Left renal cortex interstitium (tissue), 4 donors: ENCODE measurements at places on chromosomes 7 and 10.

DNA sequence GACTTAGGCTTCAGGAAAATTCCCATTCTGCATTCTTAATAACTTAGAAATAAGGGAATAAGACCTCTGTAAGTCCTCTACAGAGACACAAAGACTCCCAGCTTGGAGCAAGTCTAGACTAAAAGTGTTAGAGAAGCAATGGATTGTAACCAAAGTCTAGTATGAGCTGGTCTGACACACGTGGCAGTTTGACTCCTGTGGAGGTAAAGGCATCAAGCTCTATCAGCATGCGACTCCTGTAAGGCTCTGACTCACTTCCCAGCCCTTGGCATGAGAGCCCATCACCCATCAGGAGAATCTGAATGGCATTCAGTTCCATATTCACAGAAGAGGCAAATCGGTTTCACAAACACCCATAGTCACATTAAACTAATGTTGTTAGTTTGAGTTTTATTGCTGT is 4.4 kb upstream of the VSTM4 start:
- no peak for DNase-seq

DNA sequence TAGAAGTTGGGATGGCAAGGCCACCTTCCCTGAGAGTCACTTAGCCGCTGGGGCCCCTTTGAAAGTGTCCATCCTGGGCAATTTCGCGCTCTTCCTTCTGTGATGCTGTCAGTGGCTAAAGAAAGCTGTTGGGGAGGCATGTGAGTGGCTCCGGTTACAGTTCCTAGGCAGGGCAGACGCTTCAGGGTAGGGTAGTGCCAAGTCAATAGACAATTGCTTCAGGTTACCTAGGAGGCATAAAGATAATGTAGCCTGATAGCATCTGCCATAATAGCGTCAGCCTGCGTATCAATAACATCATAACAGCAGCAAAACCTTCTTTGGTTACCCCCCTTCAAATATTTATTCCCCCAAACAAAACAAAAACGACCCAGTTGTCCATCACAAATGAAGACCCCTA is at the start of gene FAM107B:
TSS of gene FAM107B (minus strand) at position 101 of the 400 bp plus-strand sequence. CDS start 234 bp downstream, outside the sequence.
- no peak for DNase-seq

DNA sequence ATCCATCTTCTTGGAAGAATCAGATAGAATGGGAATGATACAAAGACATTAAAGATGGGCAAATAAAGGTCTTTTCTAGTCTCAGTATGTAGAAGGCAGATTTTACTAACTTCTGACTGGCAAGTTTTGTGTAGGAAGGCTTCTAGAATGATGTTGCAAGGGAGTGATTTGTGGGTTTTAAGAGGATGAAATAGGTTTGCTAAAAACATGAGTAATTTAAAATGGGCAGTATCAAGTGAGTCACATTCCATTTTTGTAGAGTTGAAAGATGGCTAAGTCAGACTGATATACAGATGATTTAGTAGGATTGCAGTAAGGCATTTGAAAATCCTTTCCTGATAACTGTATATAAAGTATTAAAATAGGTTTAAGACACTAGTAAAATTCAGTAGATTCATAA is 777.4 kb downstream of the SORCS1 start:
- no peak for DNase-seq

- no peak for DNase-seq
These were observed 5.5 kb upstream of the PAPSS2 start for GRCh38 chr10:87654212-87654611.

DNA sequence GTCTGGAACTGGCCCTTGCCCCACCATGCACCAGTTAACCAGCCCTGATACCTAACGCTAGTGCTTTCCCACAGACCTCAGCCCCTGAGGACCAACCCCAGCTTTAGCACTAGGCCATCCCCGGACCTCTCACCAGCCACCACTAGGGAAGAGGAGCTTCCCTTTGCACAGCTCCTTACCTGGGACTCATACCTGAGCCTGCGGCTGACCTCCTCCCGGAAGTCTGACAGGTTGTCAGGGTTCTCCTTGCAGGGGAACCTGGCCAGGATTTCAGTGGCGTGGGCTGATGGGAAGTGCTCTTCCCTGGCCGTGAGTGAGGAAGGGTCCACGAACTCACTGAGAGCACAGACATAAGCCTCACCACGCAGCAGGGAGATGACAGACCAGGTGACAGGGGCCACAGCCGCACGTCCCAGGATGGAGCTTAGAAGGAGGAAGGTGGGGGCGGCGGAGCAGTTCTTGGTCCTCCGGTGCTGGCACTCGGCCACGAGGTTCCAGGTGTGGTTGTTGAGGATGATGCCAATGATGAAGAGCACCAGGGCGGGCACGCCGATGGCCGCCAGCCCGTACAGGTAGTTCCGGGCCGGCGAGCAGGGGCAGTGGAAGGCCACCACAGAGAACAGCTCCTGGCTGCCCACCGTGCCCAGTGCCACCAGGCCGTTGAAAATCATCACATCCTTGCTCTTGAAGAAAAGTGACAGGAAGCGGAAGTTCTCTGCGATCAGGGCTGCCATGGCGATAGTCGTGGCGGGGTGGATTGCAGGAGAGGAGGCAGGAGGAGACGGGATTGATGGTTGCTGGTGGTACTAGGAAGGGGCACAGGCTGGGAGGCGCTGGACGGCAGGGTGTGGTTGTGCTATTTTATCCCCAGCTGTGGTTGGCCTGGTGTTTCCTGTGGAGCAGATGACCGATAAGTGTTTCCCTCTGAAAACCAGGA is 2.7 kb downstream of the CALHM2 start:
- no peak for DNase-seq

- no peak for DNase-seq
These were observed 24.1 kb upstream of the TNS3 start for GRCh38 chr7:47605816-47606575.

DNA sequence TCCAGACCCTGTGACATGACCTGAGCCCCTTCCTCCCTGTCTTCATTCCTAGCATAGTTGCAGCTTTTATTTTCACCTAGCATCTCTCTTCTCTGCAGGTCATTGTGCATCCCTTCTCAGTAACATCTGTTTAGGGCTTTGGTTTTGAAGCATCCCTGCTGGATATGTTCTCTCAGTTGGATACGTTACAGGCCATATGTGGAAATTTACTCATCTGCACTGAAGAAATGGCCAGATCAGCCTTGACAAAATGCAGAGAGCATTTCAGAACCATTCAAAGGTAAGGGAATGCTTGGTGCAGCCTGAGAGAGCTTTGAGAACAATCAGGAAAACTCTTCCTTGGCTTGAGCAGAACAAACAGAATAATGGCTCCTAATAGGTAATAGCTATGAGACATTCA is 647.0 kb downstream of the KCNMA1 start:
- no peak for DNase-seq

DNA sequence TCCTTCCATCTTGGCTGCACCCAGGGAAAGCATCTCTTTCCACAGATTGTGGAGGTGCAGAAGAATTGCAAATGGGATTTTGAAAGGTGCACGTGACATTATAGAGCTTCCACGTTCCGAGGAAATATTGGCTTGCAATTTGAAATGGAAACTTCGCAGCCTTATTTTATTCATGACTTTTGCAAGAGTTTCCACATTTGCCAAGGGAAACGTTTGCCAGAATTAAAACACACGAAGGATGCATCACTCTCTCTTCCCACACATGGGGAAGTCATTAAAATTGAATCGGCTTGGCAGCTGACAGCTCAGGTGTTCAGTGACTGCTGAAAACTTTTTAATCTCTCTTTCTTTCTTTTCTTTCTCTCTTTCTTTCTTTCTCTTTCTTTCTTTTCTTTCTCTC is 475.4 kb upstream of the IGFBP3 start:
- DNase-seq: no peak

DNA sequence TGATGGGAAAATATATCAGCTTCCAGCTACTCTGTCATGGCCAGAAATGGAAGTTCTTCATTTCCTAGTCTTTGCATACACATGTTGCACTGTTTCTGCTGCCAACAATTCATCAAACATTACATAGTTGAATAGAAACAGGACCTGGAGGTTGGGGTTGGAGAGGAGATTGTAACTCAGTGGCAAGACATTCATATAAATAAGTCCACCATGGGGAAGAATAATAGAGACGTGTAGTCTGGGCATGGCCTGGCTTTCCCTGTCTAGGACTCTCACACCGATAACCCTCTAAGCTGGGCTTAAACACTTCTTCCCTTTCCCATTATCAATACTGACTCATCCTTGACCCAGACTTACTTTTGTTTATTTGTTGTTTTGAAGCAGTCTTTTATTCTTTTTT is 155.7 kb downstream of the PLPP4 start:
- DNase-seq: no peak

DNA sequence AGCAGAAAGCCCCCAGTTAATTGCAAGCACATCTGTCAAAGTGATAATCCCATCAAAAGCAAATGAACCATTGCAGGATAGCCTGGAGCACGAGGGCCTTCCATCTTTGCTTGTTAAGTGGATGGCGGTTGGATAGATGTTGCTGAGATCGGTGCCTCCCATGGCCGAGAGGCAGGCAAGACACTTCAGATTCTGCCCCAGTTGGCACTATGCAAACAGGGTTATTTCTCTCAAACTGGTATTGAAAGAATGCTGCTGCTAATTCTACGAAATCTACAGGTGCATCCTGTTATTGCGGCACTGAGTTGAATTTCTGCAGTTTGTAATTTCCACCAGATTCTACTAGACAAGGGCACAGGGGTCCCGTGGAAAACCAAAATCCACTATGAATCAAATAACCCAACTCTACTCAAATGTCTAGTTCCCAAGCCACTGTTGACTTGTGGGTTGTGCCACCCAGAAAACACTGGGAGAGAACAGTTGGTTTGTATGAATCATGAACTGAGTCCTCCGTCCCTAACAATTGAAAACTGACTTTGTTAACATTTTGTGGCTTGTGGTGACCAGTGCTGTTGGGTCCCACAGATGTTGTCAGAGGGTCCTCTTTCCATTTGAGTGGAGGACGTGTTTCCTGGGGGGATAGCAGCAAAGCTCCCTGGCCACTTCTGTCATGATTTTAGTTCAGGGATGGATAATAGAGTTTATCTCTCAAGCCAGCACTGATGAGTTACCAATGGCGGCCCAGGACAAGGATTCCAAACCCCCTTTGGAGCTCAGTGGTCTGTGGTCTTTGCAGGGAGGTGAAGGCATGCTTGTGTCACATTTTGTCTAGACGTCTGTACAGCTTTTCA is 7.1 kb upstream of the IL2RA start:
- no peak for DNase-seq

DNA sequence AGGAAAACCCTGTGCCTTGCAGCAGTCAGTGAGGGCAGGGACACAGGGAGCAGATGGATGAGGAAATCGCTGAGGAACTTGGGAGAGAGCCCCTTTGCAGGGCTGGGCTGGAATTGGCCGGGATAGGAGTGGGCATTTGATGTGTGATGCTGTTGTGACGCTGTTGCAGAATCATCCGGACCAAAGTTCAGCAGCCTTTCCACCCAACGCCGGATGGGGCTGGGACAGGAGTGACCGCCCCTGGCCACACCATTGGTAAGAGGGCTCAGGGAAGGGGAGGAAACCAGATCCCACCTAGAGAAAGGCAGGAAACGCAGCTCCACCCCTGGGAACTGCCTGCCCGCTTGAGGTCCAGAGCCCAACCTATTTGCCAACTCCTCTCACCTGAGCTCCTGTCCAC is 33.9 kb downstream of the PAX2 start:
- DNase-seq: no peak

GRCh38 chr7:29815181-29816105 is 9.1 kb downstream of the WIPF3 start:
- no peak for DNase-seq

DNA sequence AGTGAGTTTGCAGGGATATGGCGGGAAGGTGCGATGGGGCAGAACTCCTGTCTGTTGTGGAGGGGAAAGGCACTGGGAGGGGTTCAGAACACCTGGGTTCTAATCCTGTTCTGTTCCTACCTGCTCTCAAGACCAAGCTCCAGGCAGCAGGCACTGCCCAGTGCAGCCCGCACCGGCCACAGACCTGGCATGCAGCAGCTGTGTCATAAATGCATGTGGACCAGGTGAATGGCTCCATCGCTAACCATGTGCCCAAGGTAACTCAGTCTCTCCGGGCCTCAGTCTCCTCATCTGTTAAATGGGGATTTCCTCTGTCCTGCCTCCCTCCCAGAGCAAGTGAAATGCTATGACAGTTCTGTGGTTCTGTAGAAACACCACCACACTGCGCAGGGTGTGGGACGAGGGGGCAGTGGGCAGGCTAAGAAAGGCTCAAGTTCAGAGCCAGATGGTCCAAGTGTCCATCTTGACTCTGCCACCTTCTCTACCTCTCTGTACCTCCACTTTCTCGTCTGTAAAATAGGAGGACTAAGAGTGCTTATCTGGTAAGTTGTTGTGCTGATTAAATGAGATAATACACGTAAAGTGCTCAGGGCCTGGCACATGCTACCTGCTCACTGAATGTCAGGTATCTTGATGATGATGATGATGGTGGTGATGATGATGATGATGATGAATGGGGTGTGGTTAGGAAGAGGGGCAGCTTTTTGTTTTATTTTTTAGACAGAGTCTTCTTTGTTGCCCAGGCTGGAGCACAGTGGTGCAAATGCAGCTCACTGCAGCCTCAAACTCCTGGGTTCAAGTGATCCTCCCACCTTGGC is 22.9 kb downstream of the ATP6V1F start:
- no peak for DNase-seq

DNA sequence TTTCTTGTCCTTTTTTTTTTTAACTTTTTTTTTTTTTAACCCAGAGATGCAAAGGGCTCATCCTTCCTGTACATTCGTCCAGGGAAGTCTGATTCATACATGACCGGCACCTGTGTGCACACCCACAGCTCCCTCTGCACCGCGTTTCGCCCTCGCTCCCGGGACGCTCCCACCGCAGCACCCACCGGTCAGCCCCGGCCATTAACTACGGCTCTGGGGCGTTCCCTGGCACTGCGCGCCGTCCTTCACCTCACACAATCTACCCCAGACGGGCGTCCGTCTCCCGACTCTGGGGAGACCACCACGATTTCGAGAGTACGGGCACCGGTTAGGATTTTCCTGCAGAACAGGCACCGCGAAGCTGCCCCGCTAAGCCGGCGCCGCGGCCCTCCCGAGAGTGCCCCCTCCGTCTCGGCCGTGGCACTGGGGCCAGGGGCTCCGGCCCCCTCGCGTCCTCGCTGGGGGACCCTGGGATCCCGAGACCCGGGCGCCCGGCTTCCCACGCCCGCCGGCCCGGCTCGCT is 452 bp downstream of the ATE1 start:
- DNase-seq: peak; percentile 53

- DNase-seq: no peak
These were observed 91.0 kb upstream of the COL1A2 start for GRCh38 chr7:94303695-94304094.

- DNase-seq: no peak
These were observed 22.3 kb downstream of the CNPY1 start for GRCh38 chr7:155524018-155524556.

DNA sequence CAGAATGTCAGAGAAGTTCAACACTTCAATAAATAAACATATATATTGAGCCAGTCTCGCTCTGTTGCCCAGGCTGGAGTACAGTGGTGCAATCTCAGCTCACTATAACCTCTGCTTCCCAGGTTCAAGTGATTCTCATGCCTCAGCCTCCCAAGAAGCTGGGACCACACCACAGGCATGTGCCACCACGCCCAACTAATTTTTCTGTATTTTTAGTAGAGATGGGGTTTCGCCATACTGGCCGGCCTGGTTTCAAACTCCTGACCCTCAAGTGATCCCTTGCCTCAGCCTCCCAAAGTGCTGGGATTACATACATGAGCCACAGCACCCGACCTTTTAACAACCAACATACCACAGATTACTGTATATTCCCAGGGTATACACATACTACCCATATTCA is 134.2 kb downstream of the JMJD1C start:
- no peak for DNase-seq
